ENCODE measurements at places on chromosomes 6 and 20. TPM values are rescaled to one million over a fixed set of nuclear protein-coding genes. Genes with fewer than 3 reads are reported as not detected.
A peak's percentile ranks its signal among the peaks of the same experiment; 100 is the strongest.

GRCh38 chr6:158772851-158773371, 46.3 kb downstream of the EZR start:
- peaks cover 53% of the 10 kb centered on the region for H3K36me3 ChIP-seq
- no peak overlapping the region for H3K27ac ChIP-seq
- H3K4me3 ChIP-seq, result no peak overlapping the region
- no peak for DNase-seq
- H3K4me1 ChIP-seq, result peaks cover 10% of the 10 kb centered on the region
- H3K27me3 ChIP-seq, result no peaks in the 10 kb centered on the region

DNA sequence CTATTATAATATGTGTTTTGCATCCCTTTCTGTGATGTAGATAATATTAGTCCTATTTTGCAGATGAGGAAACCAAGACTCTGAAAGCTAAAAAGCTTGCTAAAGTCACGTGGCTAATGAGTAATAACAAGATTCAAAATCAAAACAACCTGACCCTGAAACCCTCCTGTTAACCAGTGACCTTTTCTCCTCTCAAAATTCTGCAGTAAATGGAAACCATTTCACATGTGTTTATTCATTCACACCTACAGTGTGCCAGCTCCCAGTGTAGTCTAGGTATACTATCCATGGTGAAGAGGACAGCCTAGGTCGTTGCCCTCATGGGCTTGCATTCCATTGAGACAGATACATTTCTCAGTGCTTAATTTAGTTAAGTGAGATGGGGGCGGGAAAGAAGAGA, 30.6 kb upstream of the PHACTR2 start:
- no peak overlapping the region for H3K27ac ChIP-seq
- DNase-seq, result no peak
- H3K4me1 ChIP-seq, result no peaks in the 10 kb centered on the region
- no peaks in the 10 kb centered on the region for H3K27me3 ChIP-seq
- H3K4me3 ChIP-seq, result no peak overlapping the region

DNA sequence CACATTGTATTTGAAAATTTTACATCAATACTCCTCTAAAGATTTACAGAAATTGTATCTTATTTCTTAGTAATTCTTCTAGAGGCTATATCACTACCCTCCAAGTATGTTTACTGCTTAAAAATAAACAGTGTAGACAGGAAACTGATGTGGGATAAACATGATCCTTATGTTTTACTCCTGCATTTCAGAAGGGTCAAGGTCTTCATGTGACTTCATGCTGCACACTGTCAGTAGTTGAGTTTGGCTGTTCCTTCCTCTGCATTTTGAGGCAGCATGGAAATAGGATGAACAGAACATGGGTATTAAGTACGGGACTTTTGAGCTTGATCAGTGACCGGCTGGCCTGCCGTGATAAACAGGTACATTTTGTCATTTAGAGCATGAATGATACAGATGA, 179.2 kb upstream of the FERMT1 start:
- no peak for DNase-seq
- H3K36me3 ChIP-seq, result no peaks in the 10 kb centered on the region
- H3K4me1 ChIP-seq, result no peaks in the 10 kb centered on the region
- no peaks in the 10 kb centered on the region for H3K27me3 ChIP-seq

DNA sequence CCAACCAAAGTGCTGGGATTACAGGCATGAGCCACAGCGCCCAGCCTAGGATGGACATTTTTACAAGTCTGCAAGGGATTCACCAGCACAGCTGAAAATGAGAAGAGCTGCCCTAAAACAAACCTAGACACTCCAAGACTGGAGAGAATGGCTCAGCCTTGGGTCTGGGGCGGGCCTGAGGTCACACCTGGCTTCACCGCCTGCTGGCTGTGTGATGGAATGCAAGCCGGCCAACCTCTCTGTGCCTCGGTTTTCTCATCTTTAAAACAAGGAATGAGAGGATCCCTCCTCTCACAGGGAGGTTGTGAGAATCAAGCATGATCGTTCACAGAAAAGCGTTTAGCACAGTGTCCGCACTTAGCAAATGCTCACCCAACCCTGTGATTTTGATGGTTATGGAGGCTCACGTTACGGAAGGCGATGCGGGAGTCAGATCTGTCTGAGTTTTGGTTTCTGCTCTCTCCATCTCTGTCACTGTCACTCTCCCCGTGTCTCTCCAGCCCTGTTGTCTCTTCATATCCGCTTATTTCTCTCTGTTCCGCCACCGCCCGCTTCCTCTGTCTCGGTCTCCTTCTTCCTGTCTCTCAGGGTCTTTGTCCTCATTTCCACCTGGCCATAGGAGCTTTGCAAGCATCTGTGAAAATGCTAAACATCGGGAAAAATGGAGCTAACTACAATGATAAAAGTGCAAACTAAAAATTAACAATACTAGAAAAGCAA, 47.6 kb downstream of the CEBPB start:
- DNase-seq, result no peak
- H3K27ac ChIP-seq, result no peak overlapping the region
- no peaks in the 10 kb centered on the region for H3K27me3 ChIP-seq
- no peak overlapping the region for H3K4me3 ChIP-seq

DNA sequence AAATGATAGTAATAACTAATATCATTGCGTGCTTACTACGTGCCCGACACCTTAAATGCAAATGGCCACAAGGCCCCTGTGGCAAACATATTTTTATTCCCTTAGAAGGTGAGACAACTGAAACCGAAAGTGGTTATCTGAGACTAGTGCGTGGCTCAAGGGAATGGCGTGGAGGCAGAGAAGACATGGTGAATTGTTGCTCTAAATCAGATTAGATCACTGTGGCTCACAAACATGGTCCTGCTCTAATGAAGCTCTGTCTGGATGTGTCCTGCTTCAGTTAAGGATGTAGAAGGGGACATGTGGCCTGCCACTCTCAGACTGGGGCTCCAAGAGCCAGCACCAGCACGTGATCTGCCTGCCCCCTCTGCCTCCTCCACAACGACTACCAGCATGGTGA, 124.2 kb upstream of the GMDS start:
- no peaks in the 10 kb centered on the region for H3K27me3 ChIP-seq
- no peaks in the 10 kb centered on the region for H3K4me1 ChIP-seq
- H3K27ac ChIP-seq, result no peak overlapping the region
- no peaks in the 10 kb centered on the region for H3K36me3 ChIP-seq
- no peak overlapping the region for H3K4me3 ChIP-seq
- DNase-seq, result no peak

DNA sequence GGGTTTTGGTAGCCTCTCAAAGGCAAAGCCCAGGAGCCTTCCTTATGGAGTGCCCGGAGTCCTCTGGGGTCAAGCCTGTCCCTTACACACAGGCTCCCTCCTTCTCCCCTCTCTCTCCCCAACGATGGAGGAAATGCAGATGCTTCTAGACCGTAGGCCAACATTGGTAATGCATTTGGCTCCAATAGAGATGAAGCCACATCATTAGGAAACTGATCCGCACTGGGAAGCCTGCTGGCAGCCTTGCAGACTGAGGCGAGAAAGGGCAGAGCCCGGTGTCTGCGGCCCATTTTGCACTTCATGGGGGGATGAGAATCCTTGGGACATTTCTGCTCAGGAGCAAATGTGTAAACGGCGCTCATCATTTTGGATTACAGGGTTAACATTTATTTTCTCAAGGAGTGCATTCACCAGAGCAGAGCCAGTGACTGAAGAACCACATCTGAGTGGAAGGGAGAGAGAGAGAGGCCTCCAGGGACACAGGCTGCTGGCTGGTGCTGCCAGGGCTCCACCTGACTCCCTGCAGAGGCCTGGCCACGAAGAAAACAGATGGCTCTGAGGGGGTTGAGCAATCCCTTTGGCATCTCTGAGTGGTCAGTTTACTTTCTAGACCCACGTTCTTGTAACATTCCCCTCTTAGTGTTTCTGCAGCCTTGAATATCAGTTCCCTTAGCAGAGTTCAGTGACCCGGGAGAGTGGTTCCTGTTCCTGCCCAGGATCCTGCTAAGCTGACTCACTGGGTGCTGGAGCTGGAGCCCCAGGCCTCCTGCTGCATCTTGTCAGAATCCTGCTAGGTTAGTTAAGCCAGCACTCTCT, 4.4 kb upstream of the CST3 start:
- H3K4me3 ChIP-seq, result no peak overlapping the region
- H3K27me3 ChIP-seq, result no peaks in the 10 kb centered on the region
- H3K27ac ChIP-seq, result no peak overlapping the region

GRCh38 chr6:24092407-24092806, 33.6 kb upstream of the NRSN1 start:
- no peaks in the 10 kb centered on the region for H3K27me3 ChIP-seq
- H3K27ac ChIP-seq, result no peak overlapping the region
- no peaks in the 10 kb centered on the region for H3K36me3 ChIP-seq
- no peak overlapping the region for H3K4me3 ChIP-seq

DNA sequence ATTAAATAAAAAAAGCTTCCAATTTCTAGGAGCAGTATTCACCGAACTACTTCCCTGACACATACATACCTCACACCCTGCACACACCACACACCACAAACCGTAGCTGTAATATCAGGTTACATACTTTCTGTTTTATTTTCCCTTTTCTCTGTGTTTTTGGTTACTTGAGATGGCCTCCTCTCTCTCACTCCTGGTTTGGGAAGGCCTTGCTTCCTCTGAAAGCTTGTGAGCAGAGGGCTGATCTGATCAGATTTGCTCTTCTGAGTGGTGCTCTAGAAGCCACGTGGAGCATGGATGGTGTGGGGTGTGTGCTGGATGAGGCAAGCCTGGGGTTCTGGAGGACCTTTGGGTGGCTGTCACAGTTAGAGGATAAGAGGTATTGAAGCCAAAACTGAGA, 20.9 kb downstream of the UTRN start:
- peaks cover 9% of the 10 kb centered on the region for H3K4me1 ChIP-seq
- no peaks in the 10 kb centered on the region for H3K27me3 ChIP-seq
- no peaks in the 10 kb centered on the region for H3K36me3 ChIP-seq
- H3K4me3 ChIP-seq, result no peak overlapping the region
- no peak overlapping the region for H3K27ac ChIP-seq

DNA sequence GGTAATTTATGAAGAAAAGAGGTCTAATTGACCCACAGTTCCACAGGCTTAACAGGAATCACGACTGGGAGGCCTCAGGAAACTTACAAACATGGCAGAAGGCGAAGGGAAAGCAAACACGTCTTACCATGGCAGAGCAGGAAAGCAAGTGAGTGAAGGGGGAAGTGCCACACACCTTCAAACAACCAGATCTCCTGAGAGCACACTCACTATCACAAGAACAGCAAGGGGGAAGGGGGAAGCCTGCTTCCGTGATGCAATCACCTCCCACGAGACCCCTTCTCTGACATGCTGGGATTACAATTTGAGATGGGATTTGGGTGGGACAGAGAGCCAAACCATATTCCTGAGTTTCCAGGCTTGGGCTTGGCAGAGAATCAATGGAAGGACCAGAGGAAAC, 124.1 kb upstream of the RAB32 start:
- H3K4me1 ChIP-seq, result no peaks in the 10 kb centered on the region
- H3K27ac ChIP-seq, result no peak overlapping the region
- no peaks in the 10 kb centered on the region for H3K36me3 ChIP-seq
- DNase-seq, result no peak
- H3K4me3 ChIP-seq, result no peak overlapping the region
- no peaks in the 10 kb centered on the region for H3K27me3 ChIP-seq

GRCh38 chr6:93749930-93750329, 330.6 kb upstream of the EPHA7 start:
- no peaks in the 10 kb centered on the region for H3K27me3 ChIP-seq
- DNase-seq, result no peak
- H3K36me3 ChIP-seq, result no peaks in the 10 kb centered on the region
- H3K4me1 ChIP-seq, result no peaks in the 10 kb centered on the region
- no peak overlapping the region for H3K4me3 ChIP-seq
- H3K27ac ChIP-seq, result no peak overlapping the region

DNA sequence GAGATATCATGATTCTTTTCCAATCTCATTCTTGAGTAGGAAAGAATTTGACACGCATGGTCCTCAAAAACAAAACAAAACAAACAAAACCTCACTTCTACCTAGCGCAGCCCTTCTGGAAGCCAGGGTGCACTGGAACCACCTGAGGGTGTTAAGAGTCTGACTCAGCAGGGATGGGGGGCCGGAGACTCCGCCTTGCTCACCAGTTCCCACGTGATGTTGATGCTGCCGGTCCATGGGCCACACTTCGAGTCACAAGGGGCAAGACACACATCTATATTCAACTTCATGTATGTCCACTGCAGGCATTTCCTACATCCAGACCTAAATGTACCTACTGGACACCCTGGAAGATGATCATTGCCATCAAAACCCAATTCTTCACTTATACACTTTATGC, 30.4 kb downstream of the BFSP1 start:
- H3K36me3 ChIP-seq, result no peaks in the 10 kb centered on the region
- DNase-seq, result no peak
- H3K27ac ChIP-seq, result no peak overlapping the region
- H3K4me3 ChIP-seq, result no peak overlapping the region
- peaks cover 7% of the 10 kb centered on the region for H3K27me3 ChIP-seq
- H3K4me1 ChIP-seq, result peaks cover 14% of the 10 kb centered on the region

DNA sequence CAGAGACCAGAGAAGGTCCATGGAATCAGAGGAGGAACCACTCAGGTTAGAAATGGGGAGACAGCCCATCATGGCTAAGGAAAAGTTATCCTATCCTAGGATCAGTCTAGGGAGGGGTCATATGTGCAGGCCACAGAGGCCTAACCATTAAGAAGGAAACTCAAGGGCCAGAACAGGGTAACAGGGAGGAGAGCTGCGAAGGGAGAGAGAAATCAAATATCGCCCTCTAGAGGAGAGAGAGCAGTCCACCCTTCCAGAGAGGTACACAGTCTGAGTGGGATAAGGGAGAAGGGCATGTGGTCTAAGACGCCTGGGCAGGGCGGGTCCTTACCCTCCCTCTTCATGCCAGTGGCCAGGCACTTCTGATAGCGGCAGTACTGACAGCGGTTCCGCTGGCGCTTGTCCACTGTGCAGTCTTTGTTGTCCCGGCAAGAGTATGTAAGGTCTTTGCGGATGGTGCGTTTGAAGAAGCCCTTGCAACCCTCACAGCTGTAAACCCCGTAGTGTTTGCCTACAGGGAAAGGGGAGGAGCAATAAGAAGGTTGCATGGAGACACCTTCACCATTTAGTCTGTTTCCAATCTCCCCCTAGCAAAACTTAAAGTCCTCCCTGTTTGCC, 2.9 kb downstream of the RXRB start:
- H3K27ac ChIP-seq, result no peak overlapping the region
- DNase-seq, result peak; percentile 48
- no peaks in the 10 kb centered on the region for H3K27me3 ChIP-seq
- H3K4me3 ChIP-seq, result no peak overlapping the region
- peaks cover 41% of the 10 kb centered on the region for H3K36me3 ChIP-seq

The SLC22A23 gene
- 5.7 TPM for total RNA-seq

The PROKR2 gene
- total RNA-seq, result not detected

The ZSCAN26 gene
- 12.0 TPM for total RNA-seq

The LRRC73 gene
- total RNA-seq, result 0.31 TPM

The FITM2 gene
- 6.3 TPM for total RNA-seq

The PTCHD4 gene
- total RNA-seq, result 11.4 TPM

The MUC22 gene
- total RNA-seq, result 0.05 TPM

The MUCL3 gene
- not detected for total RNA-seq

Data from astrocyte (in vitro differentiated cells and primary cell).